ENCODE measurements at places on chromosomes 7 and 10.

DNA sequence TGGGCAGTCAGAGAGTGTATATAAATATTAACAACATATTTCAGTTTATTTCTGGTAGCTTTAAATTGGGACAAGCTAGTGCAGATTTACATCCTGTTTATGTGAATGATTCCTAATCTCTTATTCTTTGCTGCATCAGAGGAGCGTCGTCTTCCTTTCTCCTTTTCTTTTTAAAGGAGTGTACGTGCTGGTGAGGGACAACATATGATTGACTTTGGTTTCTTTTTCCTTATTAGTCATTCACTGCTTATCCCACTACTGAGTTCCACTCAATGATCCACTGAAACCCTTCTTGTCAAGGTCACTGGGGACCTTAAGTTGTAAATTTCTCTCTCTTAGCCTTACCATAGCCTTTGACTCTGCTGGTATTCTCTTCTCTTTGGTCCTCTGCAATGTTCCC lies 116.3 kb downstream of the EXOC4 start:
- no peak for DNase-seq

DNA sequence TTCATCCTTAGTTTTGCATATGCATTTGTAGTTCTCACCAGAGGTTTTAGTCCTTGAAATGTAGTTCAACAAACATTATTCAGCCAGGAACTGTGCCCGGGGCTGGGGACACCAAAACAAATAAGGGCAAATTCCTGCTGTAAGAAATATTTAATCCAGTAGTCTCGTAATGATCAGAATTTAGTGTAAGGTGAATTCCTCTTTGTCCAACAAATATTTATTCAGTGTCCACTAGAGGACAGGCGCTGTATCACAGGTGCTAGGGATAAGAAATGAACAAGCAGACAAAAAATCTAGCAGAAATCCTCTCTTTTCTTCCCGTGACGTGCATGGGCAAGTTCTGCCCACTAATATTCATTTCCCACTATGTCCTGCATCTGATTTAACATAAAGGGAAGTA lies 17.6 kb downstream of the LGI1 start:
- DNase-seq = no peak

GRCh38 chr7:26916336-26916735 lies 51.9 kb upstream of the SKAP2 start:
- no peak for DNase-seq

GRCh38 chr10:112700215-112700671 lies 249.8 kb upstream of the TCF7L2 start:
- DNase-seq = no peak

- no peak for DNase-seq
These were observed 31.7 kb upstream of the DNMBP start for GRCh38 chr10:100041306-100042002.

DNA sequence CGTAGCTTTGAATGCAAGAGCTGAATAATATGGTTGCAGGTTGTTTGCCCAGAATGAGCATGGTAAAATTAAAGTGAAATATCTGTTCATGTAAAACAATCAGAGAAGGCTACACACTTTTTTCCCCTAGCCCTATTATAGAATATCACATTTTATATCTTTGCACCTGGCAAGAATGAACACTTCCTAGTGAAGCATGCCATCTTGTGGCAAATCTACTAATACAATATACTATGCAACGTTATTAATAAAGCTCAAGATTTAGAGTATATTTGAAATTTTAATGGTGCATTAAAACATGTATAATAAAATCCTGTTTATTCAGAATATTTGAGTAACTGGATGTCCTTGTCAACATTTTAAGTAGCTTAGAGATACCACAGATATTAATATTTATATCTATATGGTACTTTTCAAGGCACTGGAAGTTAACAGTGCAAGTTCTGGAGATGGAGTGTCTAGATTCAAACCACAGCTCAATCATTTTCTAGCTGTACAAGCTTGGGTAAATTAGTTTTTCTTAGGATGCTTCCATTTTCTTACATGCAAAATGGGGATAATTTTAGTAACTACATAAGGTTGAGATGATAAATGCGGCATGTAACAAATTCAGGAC lies 643.1 kb upstream of the SEMA3D start:
- peak; percentile 31 for DNase-seq

- DNase-seq = no peak
These were observed 37.4 kb downstream of the SMNDC1 start for GRCh38 chr10:110267276-110267675.

GRCh38 chr10:128109707-128110106 lies 16.5 kb downstream of the MKI67 start:
- no peak for DNase-seq

- no peak for DNase-seq
These were observed 13.0 kb downstream of the EN2 start for GRCh38 chr7:155470686-155471638.

- peak; percentile 27 for DNase-seq
These were observed 231.7 kb downstream of the USP6NL start for GRCh38 chr10:11379771-11380170.

DNA sequence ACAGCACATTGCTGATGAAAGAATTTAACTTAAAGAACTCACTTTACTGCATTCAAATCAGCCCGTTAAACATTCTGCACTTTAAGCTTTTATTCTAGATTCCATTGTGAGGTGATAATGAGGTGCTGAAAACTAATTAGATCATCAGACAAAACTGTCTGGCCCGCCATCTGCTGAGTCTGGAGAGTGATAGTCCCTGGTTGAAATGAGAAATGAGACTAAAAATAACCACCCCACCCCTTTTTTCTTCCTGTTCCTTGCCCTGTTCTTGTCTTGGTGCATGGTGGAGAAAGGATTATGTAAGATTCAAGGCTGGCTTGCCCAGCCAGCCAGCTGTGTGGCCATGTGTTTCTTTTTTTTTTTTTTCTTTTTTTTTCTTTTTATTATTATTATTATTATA lies 277.0 kb upstream of the COBL start:
- DNase-seq = no peak

GRCh38 chr10:23293145-23293724 lies 51.4 kb downstream of the C10orf67 start:
- DNase-seq = peak; percentile 65

- DNase-seq = no peak
These were observed 57.2 kb downstream of the PAX2 start for GRCh38 chr10:100802607-100803006.

DNA sequence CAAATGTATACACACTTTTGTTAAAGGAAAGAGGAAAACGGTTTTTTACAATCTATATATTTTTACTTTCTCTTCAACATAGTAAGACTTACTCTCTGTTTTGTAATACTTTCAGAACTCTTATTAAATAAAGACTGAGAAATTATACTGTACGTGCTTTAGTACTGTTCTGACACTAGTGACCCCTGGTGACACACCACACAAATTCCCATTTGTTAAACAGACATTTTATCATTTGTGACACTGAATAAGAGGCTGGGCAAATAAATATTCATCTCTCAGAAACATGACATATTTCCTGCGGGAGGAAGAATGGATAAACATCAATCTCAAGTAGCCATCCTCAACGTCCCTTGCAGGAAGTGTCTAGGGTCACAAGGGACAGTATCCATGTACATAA lies 68.9 kb upstream of the ZNF33B start:
- no peak for DNase-seq

DNA sequence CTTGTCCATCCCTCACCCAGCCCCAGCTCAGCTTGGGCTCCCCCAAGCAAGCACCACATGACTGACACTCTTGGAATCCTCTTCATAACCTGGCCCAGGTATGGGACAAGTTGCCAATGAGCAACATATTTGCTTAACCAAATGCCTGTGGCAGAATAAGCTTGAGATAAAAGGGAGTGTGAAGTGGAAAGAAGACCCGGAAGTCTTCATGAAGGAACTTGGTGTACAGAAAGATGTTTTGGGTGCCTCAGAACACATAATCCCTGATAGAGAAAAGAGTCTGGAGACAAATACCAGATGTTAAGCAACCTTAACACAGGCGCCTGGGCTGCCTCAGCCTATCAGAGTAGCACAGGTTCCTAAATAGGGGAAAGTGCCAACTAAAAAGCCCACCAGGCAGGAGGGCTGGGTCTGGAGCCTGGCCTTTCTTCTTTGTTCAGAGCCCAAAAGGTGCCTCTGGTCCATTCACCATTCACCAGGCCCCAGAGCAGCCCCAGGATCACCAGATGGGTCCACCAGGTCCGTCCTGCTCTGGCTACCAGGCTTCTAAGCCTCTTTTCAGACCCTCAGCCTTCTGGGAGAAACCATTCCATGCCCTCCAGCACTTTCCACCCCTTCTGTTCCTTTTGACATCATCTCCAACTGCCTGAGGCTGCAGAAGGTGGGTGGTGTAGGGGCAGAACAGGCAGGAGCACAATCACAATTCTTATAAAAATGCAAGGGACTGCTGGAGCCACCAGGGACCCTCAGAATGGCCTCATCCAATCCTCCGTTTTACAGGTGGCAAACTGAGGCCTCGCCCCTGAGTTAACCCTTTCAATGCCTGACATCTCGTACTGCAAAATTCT lies 22.6 kb downstream of the KCNMA1 start:
- no peak for DNase-seq

- no peak for DNase-seq
These were observed 110.4 kb downstream of the CSTF2T start for GRCh38 chr10:51588984-51589383.

GRCh38 chr7:132045481-132045980 lies 489.1 kb upstream of the PODXL start:
- no peak for DNase-seq

GRCh38 chr10:88390041-88390440 lies 193.1 kb downstream of the RNLS start:
- no peak for DNase-seq

- no peak for DNase-seq
These were observed 114.1 kb upstream of the ZMIZ1 start for GRCh38 chr10:78954689-78955088.

GRCh38 chr10:2761311-2761710 lies 306.0 kb upstream of the PFKP start:
- DNase-seq = no peak

GRCh38 chr7:70523989-70524351 lies 608.0 kb upstream of the GALNT17 start:
- no peak for DNase-seq

- no peak for DNase-seq
These were observed 687 bp downstream of the HELLS start for GRCh38 chr10:94546049-94546900.

GRCh38 chr10:7618461-7618860 lies 48.3 kb downstream of the ITIH5 start:
- DNase-seq = no peak

GRCh38 chr7:43405948-43406347 lies 177.0 kb upstream of the STK17A start:
- no peak for DNase-seq

DNA sequence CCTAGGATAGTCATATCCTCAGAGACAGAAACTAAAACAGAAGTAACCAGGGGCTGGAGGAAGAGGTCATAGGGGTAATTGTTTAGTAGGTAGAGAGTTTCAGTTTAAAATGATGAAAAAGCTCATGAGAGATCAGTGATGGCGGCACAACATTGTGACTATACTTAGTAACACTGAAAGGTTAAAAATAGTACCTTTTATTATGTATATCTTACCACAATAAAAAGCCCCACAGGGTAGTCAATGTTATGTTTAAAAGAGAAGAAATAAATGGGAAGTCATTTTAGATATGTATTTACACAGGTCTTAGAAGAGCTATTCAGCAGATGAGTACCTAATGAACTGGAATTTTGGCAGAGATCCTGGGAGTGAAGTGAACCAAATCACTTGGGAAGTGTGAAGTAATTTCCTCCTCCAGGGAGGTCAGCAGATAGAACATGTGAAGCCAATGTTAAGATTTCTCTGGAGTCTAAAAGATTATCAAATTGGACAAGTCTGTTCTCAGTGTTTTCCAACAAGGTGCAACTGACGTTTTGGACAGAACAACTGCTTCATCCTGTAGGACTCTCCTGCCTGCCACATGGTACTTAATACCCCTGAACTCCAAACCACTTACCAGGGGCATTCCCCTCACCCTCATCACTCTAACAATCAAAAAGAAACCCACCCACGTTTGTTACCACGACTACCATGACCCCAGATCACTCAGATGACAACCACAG lies 6.4 kb downstream of the CDCA7L start:
- no peak for DNase-seq

GRCh38 chr10:111560027-111560426 lies 483.2 kb downstream of the ADRA2A start:
- no peak for DNase-seq

DNA sequence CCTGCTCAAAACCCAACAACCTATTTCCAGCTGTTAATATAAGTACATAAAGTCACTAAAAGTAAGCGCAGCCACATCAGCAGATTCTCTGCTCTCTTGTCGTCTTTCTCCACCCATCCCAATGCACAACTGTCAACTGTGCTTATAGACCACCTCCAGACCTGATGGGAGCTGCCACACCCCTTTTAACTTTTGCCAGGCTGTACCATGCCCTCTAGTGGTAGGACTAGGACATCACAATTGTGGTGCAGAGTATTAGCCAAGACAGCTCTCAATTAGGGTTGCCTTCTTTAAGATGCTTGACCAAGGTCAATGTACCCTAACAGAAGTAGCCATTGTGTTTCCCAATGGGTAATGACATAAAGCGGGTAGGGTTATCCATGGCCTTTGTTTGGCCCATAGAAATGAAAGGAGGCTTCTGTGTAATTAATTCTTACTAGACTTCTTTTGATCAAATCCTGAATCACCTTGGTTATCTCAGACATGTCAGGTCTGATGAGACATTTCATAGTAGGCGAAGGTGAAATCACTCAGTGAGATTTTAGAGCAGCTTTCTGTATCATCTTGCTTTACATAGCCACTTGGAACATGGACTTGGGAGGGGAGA lies 68.1 kb downstream of the SCRN1 start:
- DNase-seq = peak; percentile 69

DNA sequence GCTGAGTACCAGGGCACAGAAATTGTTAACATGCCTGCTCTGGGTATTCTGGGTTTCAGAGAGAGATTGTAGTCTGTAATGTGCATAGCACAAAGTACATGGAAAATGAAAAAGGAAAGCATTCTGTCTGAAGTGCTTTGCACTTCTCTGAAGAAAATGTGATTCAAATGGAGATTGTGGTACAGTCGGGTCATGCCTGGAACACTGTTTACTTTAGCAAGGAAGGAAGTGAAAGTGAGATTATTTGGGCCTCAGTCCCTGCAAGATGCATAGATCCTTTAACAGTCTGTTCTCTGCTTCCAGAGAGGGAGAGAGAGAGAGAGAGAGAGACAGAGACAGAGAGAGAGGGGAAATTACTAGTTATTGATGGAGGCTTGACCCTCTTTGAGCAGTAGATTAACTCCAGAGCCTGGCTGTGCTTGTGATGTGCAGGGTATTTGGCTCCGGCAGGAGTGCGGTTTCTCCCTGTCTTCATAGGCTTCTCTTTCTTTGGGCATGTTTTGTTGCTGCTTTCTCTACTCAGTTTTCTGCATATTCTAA lies 5.4 kb downstream of the VWC2 start:
- DNase-seq = peak; percentile 22

Measured in Ammon's horn (tissue), 1 donor.